ENCODE measurements at places on chromosomes 2 and 18.

DNA sequence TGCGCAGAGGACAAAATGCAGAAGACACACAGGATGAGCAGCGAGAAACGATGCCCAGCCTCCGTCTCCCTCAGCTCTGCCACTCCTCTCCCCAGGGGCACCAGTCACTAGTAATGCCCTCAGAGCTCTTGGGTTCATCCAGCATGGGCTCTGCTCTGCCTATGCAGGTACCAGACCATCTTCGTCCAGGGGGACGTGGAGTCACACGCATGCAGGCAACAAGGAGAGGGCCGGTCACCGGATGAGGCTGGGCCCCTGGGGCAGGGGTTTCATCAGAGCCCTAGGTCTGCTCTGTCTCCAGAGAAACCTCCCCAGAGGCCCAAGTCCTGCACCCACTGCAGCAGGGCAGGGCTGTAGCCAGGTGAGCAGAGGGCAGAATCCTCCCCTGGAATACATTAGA is 23.9 kb downstream of the RAB31 start:
- DNase-seq, result no peak

- no peak for DNase-seq
These were observed 13.7 kb upstream of the DAPL1 start for GRCh38 chr2:158781353-158781961.

- DNase-seq, result no peak
These were observed 284.3 kb upstream of the CXCR4 start for GRCh38 chr2:136402281-136402680.

DNA sequence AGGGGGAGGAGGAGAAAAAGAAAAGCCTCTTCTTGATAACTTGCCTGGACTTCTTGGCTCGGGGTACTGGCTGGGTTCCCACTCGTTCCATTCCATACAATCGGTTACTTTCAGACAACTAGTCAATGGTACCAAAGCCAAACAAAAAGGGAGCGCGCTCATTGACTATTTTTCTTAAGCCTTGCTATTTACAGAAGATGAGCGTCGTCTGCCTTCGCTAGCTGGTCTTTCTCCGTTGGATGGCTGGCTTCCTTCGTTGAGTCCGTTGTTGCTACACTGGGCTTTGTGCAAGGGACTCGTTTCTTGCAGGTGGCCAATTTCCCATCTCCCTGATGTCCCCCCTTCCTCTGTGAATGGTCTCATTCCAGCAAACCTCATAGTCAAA is 260.4 kb downstream of the ZNF516 start:
- DNase-seq, result no peak

DNA sequence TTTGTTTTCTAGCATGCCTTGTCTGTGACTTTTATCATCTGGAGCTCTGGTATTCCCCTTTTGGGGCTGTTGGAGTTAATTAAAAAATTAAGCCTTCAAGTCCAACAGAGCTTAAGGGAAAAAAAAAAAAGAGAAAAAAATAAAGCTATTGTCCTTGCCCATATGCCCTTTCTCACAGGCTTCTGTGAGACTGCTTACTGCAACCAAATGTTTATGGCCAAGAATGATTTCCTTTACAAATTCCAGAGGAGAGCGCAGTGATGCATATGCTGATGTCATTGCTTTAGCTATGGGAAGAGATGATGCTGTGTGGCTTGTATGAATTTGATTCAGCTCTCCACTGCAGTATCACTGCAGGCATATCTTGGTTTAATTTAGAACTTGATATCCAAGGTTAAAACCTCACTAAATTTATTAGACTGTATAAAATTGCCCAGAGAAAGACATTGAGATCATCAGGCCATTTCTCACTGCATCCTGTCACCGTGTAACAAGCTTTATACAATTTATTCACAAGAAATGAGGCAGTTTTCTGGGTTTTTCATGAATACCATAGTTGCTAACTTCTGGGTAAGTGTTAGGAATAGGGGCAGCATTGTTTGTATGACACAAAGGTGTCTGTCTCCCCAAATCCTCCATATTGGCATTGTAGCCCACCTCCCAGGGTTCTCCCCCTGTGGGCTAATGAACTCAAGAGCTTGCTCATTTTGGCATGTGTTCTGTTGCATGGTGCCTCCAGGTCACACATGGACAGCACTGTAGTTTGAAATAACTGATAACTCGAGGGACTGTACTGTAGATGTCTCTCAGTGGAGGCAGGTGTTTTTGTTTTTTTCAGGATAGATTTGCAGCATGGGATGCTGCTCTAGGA is 85.0 kb downstream of the TANC1 start:
- no peak for DNase-seq

- no peak for DNase-seq
These were observed 4.9 kb downstream of the CYP26B1 start for GRCh38 chr2:72142570-72143440.

DNA sequence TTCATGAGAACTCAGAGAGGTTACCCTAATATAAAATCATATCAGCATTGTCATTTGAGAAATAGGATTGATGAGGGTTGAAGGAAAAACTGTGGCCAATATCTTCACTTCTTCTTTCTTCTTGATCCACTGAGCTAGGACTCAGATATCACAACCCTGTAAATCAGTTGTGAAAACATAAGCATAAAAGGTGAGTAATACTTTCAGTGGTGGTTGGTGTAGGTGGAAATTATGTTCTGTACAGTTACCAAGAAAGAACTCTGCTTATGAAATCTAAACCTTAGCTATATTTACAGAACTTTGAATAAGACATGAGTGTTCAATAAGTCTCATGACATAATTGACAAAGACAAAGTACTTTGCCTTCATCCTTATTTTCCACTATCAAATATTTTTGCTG is 56.3 kb downstream of the PAX3 start:
- DNase-seq, result no peak

All from NCI-H1930 (cell line).